ENCODE measurements at places on chromosomes 4 and X.

DNA sequence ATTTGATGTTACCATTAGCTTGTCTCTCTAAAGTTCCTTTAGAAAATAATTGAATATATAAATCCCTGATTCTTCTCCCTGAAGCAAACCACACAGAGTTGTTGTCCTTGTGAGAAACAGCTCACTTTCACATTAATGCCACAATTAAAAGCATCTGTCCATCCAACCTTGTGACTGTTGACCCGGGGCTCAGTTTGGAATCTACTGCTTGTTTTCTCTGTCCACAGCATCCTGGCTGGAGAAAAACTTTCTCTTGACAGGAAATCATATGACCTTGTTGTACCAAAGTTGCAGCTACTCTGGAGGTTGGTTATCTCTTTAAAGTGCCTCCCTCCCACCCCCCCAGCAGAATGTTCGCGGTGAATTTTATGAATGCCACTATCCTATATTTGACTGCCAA is 3.1 kb downstream of the PRKG2 start:
- DNase-seq = no peak

- DNase-seq = no peak
These were observed 191.5 kb downstream of the SLC7A11 start for GRCh38 chr4:138050601-138051000.

- no peak for DNase-seq
These were observed 5.0 kb downstream of the DCAF8L1 start for GRCh38 chrX:27976284-27976683.

DNA sequence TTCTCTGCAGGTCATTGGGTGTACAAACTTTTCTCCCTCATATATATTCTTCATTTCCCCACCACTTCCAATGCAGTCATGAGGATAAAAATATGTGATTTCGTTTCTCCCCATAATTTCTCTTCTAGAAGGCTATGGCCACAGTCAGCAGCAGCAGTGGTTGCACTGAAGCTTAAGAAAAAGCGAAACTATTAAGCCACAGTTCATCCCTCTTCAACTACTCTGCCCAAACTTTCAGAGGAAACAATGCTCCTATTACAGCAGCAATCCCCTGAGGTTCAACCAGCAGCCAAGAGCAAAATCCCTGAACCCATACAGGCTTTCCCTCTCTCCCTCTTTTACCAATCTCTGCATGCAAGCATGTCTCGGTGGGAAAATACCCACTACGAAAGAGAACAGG is 298.6 kb downstream of the DHX15 start:
- DNase-seq = no peak

DNA sequence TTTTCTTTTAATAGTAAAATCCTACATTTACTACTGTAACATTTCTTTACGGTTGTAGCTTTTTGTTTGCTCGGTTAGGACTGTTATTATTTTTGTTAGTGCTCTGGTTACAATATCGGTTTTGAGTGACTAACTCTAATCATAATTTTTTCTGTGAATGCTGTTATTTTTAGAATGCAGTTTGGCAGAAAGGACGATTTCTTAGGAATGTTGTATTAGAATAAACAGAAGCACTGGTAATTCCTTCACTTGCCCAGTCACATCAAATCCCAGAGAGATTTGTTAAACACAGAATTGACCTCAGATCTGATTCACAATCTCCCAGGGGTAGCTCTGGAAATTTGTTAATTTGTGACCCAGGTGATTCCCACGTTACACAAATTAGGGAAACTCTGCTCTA is 21.7 kb downstream of the DDIT4L start:
- no peak for DNase-seq

- no peak for DNase-seq
These were observed 6.4 kb downstream of the NR3C2 start for GRCh38 chr4:148435654-148436406.
